ENCODE measurements at places on chromosomes 13 and 19.
A peak's percentile ranks its signal among the peaks of the same experiment; 100 is the strongest.

DNA sequence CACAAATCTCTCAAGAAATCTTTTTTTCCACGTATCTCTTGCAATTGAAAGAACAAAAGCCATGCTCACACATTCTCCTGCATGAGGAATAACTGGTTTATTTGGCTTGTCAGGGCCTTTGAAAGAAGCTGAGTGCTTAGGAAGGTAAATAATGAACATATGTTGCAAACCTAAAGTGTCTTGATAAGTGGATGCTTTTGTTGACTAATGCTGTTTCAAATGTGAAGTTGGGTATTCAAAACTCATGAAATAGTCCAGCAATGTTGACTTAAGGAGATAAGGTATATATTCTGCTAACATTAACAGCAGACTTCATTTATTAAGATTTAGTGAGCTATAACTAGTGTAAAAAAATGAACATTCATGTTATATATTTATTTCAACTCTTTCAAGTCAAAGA lies 1792.7 kb upstream of the MIR17HG start:
- no peak for DNase-seq

DNA sequence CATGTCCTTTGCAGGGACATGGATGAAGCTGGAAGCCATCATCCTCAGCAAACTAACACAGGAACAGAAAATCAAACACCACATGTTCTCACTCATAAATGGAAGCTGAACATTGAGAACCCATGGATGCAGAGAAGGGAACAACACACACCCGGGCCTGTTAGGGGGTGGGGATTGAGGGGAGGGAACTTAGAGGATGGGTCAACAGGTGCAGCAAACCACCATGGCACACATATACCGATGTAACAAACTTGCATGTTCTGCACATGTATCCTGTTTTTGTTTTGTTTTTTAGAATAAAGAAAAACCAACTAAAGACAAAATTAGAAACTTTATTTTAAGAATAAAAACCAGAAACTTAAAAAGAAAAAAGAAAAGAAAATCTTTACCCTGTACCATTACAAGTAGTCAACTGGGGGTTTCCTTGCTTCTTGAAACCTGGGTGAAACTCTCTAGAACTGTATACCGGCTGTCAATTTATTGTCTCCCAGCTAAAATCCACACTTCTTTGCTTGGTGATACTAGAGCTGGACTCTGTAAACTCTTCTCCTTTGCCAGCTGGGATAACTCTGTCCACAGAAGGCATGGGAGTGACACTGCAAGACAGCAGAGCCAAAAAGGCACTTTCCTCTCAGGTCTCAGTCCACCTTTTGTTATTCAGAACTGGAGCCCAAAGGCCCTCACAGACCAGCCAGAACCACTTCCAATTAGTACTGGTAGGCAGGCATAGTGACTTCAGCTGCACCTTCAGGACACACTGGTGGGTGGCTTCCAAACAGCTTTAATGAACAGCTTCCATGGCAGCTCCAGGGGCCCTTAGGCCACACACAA lies 9.0 kb downstream of the MICU2 start:
- no peak for DNase-seq

DNA sequence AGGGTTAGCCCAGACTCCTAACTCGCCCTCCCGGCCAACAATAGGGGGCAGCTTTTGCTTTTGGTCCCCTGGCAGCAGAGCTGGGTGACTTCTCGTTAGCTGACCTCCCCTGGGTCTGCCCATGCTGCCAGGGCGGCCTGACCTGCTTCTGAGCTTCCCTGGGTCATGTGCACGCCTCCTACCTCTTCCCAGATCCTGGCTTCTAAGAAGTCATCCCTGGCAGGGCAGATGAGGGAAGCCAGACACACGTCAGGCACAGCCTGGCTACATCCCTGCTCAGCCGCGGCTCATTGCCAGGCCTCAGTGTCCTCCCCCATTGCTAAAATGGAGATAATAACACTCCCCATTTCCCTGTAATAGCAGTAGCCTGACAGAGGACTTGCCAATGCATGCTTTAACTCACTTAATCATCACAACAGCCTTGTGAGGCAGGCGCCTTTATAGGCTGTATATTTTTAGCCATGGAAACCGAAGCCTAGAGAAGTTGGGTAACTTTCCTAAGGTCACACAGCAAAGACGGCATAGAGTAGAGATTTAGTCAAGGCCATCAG lies 2.1 kb downstream of the KCNK6 start:
- no peak for DNase-seq

DNA sequence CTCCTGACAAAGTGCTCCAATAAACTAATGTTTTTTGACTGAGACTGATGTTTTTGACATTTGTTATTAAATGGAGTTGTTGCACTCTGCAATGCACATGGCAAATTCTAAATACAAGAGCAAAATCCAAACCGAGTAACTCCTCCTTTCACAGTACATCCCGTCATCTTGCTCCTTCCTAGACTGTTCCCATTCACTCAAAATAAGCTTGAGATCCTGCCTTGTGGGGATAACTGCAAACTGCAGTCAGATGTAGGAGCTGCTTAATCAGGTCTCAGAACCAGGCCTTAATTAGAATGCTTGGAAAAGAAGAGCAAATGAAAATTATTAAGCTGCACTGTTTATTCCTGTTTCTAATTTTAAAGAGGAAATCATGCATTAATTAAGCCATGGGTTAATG lies 134.8 kb upstream of the SPRY2 start:
- no peak for DNase-seq

- peak; percentile 17 for DNase-seq
Measured at GRCh38 chr19:17327654-17328516, 6.8 kb downstream of the ANO8 start.

DNA sequence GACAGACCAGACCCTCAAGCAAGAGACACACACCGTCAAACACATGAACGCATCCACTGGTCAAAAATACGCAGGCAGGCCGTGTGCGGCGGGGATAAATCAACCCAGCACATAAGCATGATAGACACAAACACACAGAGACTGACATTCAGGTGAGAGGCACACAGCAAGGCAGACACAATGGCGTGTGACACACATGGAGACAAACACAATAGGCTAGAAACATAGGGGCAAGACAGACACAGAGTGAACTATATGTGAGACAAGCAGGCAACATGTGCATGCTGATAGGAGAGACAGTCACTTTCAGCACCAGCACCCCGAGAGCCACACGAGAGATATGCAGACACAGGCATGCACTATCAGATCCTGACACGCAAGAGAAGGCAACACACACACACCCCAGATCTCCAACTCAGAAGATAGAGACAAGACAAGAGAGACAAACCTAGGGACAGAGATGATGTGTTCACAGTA lies 6.9 kb upstream of the JUNB start:
- no peak for DNase-seq

DNA sequence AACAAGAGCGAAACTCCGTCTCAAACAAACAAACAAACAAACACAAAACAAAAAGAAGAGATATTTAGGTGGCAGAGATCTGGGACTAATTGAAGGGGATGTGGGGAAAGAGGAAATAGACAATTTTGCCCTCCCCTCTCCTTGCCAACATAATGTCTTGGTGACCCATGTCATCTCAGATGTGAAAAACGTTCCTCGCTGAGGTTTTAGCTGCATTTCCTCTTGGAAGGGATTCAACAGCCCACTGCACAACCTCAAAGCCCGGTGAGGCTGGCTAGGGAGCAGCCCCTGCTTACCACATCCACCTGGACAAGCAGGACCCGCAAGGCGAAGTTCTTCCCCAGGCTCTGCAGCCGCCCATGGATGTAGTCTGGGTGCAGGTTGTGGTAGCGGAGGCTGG lies 4.9 kb downstream of the ERCC1 start:
- no peak for DNase-seq

GRCh38 chr19:48900477-48901406 lies 630 bp downstream of the NUCB1 start:
- DNase-seq: no peak

DNA sequence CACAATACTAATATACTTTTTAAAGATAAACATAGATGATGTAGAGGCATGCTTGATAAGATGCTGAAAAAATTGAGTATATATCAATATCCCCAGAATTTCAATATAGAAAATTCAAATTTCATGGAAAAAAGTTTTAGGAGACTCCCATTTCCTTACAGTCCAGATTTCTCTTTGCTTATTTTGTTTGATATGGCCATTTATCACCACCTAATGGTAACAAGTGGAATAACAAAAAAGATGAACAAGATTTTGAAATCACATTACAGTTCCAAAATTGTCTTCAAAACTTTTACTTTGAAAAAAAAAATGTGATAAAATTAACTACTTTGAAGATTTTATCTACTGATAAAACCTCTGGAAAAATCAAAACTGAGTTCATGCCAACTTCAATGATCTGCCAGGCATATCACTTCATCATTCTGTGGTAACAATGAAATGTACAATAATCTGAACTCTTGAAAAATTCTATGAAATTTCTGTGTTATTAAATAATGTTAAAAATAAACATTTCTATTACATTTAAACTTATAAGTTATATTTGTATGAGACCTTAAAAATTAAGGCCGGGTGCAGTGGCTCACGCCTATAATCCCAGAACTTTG lies 17.5 kb downstream of the MIPEP start:
- no peak for DNase-seq

- no peak for DNase-seq
Measured at GRCh38 chr19:33392341-33393285, 19.1 kb downstream of the CEBPG start.

DNA sequence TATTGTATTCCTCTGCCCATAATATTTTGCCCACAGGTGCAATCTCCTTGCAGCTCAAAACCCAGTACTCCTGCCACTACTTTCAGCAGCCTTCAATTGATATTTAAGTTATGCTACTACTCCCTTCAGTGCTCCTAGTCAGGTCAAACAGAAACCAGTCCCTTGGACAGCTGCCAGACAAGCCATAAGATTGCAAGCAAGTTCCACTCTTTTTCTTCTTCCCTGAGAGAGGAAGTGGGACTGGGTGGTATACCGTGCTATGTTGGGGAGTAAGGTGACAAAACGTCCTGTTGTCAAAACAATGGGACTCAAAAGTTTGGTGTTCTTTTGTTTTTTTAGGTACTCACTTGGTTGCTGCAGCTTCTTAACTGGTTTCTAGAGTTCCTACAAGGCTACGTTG lies 63.1 kb upstream of the FRY start:
- no peak for DNase-seq

GRCh38 chr13:59715611-59716010 lies 448.1 kb downstream of the DIAPH3 start:
- no peak for DNase-seq

GRCh38 chr19:52685811-52686210 lies 47.7 kb upstream of the ZNF83 start:
- DNase-seq: no peak

DNA sequence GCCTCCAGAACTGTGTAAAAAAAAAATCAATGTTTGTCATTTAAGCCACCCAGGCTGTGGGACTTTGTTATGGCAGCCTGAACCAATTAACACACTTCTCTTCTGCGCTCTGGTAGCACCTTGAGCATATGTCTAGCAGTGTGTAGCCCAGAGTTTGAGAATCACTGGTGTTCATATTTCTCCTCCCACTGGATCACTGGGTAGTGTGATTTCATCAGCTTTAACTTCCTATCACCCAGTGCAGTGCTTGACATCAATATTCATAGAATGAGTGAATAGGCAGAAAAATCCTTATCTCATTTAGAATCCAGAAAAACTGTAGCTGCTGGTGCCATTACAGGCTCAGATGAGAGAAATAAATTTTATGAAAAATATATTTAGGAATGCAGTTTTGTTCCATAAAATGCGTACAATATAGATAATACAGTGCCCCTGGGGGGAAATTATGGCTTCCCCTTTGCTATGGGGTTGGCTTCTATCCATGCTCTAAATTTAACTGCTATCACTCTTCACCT lies 30.7 kb upstream of the WASF3 start:
- DNase-seq: no peak

- no peak for DNase-seq
Measured at GRCh38 chr13:62483774-62484173, 1068.1 kb upstream of the PCDH20 start.

DNA sequence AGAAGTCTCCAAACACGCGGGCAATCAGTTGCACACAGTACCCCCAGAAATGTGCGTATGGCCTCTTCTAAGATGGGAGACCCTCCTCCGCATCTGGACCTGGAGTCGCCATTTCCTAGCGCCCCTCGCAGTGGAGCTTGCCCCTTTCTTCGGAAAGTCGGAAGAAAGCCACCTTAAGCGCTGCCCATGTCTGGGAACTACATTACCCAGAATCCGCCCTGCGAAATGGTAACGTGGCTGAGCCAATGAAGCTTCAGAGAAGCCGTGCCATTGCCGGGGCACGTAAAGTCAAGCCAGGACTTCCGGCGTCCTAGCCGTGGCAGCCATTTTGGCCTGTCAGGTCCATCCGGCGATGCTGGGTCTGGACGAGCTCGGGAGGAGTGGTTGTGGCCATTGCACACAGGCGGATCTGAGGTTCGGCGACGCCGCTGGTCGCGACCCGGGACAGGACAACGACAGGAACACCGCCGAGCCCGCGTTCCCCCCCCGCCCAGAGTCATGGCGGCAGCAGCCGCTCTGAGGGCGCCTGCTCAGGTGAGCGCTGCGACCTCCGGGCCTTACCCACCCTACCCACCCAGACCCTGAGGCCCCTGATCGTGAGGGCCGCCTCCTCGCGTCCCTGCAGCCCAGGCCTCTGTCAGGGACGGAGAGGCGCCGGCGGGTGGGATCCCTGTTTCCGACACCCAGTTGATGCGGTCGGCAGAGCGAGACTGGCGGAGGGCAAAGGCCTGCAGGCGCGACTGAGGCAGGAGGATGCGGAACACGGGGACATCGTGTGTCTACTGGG lies at the start of gene ZNF586:
Gene ZNF586 (plus strand): TSS at position 332 of the 787 bp plus-strand sequence. CDS start 167 bp downstream, at position 499.
- DNase-seq: peak; percentile 77

GRCh38 chr13:46654951-46655350 lies 102.0 kb downstream of the LRCH1 start:
- DNase-seq: no peak

DNA sequence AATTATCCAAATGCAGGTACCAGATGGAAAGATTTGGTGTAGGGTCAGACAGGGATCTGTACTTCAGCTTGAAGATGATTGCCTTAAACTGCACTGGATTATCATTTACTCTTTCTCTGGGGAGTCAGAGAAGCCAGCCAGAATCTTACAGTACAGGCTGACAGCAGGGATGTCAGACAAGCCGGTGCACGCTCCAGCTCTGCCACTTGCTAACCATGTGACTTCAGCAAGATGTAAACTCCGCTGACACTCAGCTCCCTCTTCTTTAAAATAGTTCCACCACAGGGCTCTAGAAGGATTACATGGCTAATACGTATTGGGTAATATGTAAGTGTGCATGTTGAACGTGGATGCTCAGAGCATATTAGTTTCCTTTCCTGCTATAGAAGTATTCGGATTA lies 251.4 kb upstream of the MAB21L1 start:
- DNase-seq: no peak
